ENCODE measurements at places on chromosomes 5 and 9.
A peak's percentile ranks its signal among the peaks of the same experiment; 100 is the strongest.

- DNase-seq = no peak
Measured at GRCh38 chr5:172199446-172199845, 5.5 kb downstream of the EFCAB9 start.

DNA sequence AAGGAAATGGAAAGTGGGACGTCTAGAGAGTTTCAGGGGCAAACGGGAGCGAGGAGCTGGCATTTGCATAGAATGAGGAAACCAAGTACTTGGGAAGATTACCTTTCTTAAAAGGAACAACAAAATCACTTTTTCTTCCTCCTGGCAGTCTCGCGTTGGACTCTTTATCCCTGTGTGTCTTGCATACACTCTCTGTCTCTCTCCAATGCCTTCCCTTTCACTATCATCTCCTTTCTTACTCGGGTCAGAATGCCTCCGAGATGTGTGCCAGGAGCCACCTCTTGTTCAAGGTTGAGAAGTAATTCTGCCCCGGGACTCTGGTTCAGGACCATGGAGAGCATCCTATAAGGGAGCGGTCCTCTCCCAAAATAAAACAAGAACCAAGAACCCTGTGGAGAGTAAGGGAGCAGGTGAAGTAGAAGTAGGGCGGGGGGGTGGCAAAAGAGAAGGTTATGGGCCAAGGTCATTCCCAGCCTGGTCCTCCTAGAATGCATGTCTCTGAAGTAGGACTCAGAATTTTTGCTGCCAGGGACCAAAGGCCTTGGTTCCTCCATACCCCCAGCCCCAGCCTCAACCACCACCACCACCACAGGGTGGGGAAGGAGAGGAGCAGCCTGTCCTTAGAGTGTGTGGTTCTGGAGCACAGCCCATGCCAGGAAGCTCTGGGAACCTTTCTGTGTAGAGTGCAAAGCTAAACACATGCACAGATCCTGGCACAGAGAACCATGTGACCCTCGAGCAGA lies 72.1 kb upstream of the ARAP3 start:
- DNase-seq = no peak

GRCh38 chr5:120621339-120621738 lies 157.2 kb downstream of the PRR16 start:
- no peak for DNase-seq

- DNase-seq = no peak
Measured at GRCh38 chr9:106958955-106959657, 96.1 kb downstream of the ZNF462 start.

DNA sequence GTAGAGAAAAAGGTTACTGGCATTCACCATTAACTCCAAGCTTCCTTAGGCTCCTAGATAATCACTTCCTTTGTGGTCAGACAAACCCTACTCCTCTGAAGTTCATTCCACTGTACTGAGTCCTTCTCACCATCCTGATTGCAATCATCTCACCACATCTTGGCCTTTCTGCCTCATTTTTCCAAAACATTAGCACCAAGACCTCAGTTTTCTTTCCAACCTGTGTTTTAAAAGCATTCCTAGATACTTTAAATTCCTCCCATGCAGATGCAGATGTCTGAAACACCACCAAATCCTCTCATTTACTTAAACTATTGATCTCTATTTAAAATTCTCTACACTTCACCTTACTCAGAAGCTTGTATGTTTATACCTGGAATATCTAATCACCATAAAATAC lies 961.3 kb upstream of the CTNND2 start:
- DNase-seq = no peak

- DNase-seq = no peak
Measured at GRCh38 chr9:133372144-133372543, 3.7 kb downstream of the SURF4 start.

GRCh38 chr5:67063055-67063454 lies 133.5 kb downstream of the CD180 start:
- no peak for DNase-seq

DNA sequence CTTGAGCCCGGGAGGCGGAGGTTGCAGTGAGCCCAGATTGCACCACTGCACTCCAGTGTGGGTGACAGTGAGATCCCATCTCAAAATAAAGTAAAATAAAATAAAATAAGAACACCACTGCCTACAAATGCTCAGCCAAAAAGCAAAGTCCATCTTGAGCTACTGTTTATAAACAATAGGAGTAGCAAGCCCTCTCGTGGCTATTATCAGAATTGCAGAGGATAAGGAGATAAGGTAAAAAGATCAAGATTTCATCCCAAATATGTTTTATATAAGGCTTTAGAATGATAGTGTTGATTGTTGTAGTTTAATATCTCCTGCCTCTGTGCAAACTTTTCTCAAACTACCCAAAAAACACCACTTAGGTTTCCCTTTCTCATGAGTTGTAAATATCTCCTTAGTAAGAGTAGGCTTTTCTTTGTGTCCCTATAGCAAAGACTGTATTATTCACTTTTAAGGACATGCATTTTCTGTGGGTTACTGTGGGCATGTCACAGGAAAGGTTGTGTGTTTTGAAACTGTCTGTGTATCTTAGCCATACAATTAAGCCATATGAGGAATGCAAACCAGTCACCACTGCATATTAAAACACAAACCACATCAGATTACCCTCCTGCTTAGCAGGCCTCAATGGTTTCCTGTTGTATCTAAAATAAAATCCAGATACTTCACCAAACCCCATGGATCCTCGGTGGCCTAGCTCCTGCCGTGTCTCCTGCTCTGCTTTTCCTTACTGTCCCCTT lies 31.8 kb upstream of the CKS2 start:
- DNase-seq = no peak

DNA sequence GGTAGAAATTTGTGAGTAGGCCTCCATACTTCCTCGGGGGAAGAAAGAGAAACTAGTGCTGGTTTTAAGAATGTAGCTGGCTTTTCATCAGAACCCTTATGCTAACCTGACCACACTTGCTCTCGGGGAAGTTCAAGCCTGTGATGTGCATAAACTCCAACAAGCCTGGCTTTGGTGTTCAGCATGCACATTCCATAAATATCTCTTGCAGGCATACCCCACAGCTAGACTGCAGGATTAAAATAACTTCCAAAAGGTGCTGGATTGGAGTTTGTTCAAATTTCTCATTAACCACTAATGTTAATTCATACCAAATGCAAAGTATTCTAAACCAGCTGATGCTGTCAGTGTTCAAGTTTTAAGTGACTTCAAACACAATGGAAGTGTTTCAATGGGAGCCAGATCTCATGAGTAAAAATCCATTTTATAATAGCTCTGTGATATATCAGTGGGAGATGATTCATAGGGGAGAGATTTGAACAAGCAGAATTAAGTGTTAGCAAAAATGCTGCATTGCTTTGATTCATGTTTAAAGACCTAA lies 79.4 kb downstream of the NPR3 start:
- no peak for DNase-seq

- DNase-seq = no peak
Measured at GRCh38 chr9:93118863-93119702, 15.0 kb downstream of the NINJ1 start.

DNA sequence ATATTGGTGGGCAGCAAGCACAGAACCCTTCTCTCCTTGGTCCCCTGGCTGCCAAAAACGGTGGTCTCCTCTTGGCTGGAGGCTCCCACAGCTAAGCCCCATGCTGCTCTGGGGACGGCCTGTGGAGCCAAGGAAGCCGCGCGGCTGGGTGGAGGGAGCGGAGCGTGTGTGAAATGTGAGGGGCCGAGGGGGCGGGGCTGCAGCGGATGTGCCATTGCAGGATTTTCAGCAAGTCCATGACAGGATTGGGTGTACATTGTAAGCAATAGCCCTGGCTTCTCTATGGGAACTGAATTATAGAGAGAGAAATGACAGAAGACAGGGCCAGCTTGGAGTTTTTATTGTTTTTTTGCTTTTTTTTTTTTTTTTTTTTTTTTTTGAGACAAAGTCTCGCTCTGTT lies 336.5 kb downstream of the DIRAS2 start:
- DNase-seq = no peak

DNA sequence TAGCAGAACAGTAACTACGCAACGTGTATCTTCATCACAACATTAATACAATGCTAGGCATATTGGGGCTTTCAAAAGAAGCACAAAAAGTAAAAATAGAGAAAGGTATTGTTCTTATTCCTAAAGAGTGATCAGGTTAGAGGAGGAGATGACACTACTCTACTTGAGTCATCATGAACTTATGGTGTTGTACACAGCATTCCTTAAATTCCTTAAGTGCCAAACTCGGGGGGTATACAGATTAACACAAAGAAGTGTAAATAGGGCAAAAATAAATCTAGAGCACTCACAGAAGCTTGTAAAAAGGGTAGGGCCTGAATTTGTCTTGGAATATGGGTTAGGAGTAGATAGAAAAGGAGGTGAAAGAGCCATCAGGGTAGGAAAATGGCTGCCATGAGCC lies 308.0 kb upstream of the DAP start:
- DNase-seq = no peak

DNA sequence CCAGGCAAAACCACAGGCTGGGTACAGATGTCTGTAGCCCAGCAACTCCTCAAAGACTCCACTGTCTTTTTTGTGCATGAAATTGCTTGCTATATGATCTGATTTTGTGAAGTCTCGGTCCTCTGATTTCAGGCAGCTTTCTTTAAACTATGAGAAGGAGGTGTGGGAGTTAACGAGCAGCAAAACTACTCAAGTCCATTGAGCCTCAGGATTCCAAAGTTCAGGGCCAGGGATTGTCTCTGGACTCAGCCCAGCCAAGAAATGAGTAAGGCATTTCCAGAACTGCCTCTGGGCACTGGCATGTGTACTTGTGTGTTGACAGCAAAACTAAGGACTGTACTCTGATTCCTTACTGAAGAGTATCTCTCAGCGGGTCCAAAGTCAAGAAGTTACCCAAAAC lies 53.4 kb upstream of the GLIS3 start:
- DNase-seq = no peak

DNA sequence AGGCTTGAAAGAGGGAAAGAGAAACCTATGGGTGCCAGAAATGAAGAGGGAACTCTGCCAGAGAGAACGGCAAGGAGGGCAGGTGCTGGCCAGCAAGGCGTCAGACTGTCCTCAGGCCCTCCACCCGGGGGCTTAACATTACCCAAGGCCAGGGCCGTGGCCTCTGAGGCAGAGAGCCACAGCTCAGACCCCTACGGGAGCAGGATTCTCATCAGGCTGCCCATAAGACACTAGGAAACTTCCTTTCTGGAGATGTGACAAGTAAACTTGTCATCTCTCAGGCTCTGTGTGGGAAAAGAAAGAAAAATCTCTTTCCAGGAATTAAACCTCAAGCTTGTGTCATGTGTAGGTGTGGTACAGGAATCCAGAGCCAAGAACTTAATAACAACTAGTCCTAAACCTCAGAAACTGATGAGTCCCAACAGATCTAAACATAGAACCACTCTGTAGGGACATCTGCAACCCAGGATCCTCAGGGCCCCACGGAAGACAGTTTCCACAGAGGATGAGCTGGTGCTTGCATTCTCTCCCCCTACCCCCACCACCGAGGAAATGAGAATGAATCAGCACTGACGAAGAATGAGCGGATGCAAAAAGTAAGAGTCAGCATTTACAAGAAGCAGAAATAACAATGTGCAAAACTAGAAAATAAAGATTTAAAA lies 74.3 kb downstream of the DCP2 start:
- DNase-seq = no peak

DNA sequence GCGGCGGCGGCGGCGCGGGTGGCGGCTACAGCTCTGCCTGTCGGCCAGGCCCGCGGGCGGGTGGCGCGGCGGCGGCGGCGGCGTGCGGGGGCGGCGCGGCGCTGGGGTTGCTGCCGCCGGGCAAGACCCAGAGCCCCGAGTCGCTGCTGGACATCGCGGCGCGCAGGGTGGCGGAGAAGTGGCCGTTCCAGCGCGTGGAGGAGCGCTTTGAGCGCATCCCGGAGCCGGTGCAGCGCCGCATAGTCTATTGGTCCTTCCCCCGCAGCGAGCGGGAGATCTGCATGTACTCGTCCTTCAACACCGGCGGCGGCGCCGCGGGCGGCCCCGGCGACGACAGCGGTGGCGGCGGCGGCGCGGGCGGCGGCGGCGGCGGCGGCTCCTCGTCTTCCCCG lies 296 bp downstream of the ZSWIM6 start:
- peak; percentile 37 for DNase-seq

DNA sequence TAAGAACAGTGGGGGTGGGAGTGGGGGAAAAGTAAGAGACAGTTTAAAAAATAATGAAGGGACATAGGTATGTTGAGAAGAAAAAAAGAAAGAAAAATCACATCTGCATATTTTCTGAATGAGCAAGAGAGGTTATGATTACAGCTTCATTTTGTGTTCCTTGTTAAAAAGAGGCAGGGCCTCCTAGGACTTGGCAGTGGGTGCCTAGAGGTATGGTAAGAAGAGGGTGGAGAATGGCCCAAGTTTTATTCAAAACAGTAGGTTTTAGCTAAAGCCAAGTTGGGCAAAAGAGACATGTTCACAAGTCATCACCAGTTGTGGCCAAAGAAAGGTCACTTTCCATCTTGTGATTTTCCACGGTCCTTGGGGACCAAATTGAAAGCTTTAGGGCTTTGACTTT lies 643.4 kb downstream of the CCDC171 start:
- DNase-seq = no peak

DNA sequence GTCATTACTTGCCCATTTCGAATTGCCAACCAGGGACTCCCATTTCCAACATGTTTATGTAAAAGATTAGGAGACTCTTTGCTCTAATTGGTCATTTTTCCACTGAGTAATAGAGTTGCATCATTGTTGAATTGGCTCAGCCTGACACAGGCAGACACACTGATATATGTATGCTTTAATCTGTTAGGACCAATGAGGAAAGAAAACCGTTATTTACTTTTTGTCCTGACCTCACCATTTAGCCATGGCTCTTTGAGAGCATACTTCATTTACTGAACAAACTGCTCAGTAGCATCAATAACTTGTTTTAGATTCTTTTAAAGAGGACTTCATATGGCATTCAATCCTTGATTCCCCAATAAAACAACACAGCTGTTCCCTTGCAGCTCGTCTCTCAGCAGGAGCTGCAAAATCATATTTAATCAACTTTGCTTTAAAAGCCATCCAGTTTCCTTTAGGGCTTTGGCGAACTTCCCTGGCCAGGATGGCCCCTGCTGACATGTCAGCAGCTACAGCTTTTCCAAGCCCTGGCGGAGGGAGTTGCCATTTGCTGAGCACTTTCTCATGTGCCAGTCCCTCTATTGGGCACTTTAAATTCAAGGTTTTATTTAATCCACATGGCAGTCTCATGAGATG lies 251.5 kb upstream of the TNC start:
- DNase-seq = no peak

GRCh38 chr9:87343816-87344430 lies 153.7 kb upstream of the DAPK1 start:
- no peak for DNase-seq

DNA sequence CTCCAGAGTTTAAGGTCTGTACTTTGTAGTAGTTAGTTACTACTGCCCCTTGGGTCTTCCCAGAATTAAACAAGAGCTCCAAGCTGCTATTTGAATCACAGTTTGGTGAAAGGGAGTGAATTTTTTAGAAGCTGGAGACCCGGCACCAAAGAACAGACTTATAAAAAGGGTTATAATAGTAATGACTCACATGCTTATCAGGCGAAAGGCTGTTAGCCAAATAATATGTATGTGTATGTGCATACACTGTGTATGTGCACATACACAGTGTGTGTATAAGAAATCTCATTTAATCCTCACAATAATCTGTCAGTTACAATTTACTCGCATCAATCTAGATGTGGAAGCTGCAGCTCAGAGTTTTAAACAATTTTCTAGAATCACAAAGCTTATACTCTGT lies 59.5 kb upstream of the ITGA1 start:
- DNase-seq = no peak

- no peak for DNase-seq
Measured at GRCh38 chr9:87725356-87725899, 491 bp upstream of the CTSL start.
